ENCODE measurements at places on chromosomes 3 and 15.

DNA sequence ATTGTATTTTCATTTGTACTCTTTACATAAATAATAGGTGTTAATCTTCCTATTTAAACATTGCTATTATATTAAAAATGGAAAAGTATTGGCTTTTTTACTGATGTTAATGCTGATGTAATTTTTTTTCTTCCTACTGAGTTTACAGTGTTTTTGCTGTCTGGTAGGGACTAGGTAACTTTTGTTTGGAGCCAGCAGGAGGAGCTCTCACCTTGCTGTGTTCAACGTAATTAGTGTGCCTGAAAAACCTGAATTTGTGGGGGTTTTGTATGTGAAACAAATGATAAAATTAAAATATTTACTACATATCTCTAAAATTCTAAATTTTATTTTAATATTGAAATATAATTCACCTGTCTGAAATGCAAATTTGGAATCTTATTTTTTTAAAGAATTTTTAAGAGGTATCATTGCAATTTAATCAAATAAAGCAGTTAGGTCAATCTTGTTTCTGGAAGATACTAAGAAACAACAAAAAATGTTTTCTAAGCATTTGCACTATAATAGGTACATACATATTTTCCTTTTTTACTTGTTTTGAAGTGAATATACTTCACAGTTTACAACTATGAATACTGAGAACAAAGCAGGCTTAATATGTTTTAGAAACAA is 48.8 kb downstream of the EPHA6 start:
- peak; percentile 30 for DNase-seq

GRCh38 chr3:30462721-30463470 is 143.5 kb upstream of the TGFBR2 start:
- DNase-seq: no peak

GRCh38 chr15:85059734-85060133 is 78.1 kb downstream of the PDE8A start:
- no peak for DNase-seq

- DNase-seq: no peak
Measured at GRCh38 chr3:191500892-191501291, 39.9 kb downstream of the PYDC2 start.

- no peak for DNase-seq
Measured at GRCh38 chr15:79736435-79737000, 160.3 kb downstream of the MTHFS start.

DNA sequence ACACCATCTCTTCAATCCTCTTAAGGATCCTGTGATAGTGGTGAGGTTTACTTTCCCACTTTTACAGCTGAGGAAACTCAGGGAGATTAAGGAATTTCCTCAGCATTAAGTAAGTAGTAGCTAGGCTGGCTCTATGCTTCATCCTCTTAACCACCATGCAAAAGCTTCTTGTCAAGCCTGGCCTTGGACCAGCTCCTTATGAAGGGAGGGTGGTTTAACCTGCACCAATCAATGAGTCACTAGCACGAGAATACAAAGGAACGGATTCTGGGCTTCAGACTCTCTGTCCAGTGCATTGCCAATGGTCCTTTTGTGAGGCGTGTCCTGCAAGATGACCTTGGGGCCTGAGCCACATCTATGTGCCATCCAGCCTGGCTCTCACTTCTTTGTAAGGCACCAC is 202.0 kb upstream of the CFAP20DC start:
- DNase-seq: no peak

- no peak for DNase-seq
Measured at GRCh38 chr15:38266247-38266986, 13.8 kb downstream of the SPRED1 start.

DNA sequence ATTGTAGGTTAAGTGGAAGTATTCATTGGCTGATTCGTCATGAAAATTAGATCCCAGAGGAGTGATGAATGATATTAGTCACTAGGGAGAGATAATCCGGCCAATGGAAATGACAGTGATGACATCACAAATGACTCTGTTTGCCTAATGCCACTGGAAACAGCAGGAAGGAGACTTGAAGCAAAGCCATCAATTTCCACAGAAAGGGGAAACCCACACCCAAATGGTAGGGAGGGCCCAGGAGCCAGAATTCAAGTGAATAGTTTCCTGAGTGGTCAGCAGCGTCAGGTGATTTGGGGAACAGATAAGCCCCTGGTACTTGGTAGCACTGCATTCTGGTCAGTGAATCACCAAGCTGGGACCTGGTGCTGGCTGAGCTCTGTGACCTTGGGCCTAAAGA is 3.3 kb upstream of the ADAMTS9 start:
- DNase-seq: no peak

GRCh38 chr15:45648521-45649200 is 13.8 kb downstream of the SQOR start:
- DNase-seq: peak; percentile 29

- DNase-seq: no peak
Measured at GRCh38 chr3:124653071-124653796, 77.0 kb upstream of the UMPS start.

GRCh38 chr3:16482770-16483531 is 30.5 kb downstream of the RFTN1 start:
- DNase-seq: peak; percentile 30

GRCh38 chr3:66259566-66260255 is 38.9 kb downstream of the SLC25A26 start:
- no peak for DNase-seq

DNA sequence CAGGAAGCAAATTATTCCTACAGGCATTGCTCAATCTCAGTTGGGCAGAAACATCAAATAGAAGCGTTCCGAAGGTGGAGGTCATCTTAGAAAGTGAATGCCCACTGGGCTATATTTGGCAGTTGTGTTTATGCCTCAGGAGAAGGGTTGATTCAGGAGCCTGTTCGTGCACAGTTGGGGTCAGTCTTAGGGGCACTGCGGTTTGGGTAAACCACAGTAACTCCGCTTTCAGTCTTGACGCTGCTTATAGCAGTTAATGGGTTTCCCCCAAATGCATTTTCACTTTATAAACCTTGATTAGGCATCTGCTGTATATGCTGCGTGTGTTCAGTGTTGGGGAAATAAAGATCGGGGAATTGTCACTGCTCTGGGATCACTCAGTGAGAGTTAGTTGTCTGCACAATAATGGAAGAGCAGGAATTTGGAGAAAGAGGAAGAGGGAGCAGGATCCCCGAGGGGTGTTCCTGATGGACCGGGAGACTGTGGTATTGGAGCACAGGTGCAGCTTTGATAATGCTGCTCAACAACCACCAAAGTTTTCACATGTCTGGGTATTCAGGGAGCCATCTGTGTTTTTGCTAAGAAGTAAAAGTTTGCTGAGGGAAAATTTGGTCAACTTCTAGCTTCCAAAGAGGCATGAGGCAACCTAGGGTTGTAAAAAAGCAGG is 124.3 kb upstream of the EIF1B start:
- DNase-seq: no peak

GRCh38 chr3:110015231-110015963 is 678.1 kb upstream of the DPPA4 start:
- DNase-seq: peak; percentile 36

DNA sequence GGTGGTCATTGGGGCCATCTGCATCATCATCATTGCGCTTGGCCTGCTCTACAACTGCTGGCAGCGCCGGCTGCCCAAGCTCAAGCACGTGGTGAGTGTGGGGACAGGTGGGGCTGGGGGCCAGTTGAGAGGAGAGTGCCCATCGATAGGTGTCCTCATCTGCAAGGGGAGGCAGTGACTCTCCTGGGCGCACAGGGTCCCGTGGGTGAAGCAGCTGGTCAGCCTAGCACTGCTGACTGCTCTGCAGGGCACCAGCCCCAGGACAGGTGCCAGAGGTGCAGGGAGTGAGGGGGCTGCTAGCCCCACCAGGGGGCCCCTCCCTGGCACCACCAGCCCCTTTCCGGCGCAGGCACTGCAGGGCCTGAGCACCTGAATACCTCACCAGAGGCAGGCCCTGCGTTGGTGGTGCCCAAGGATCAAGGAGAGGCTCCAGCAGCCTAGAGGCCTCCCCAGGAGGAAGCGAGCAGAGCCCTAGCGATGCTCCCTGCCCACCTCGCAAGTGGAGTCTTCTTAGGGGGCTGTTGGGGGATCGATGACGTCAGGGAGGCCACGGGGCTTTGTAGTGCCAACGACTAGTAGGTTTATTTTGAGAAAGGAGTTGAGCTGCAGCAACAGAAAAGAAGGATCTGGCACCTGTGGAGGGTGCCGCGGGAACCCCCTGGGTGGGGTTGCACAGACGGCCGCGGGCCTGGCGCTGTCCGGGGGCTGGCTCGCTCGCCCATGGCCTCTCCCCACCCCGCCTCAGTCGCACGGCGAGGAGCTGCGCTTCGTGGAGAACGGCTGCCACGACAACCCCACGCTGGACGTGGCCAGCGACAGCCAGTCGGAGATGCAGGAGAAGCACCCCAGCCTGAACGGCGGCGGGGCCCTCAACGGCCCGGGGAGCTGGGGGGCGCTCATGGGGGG is 976 bp upstream of the ABTB1 start:
- peak; percentile 27 for DNase-seq

DNA sequence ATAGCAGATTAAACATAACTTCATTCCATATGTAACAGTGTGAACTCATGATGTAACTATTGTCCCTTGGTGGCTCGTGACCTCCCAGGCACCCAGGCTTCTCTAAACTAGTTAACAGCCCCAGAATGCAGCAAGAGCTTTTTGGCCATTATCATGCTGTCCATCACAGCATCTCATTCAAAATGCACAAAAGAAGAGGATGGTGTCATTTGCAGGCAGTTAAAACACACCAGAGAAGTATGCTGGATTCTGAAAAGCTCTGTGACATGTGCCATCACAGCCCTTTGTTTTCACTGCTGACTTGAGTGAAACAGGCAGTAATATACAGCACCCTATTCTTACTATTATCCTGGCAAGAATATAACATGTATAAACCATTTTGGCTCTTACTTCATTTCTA is 117.6 kb upstream of the CHMP2B start:
- no peak for DNase-seq

DNA sequence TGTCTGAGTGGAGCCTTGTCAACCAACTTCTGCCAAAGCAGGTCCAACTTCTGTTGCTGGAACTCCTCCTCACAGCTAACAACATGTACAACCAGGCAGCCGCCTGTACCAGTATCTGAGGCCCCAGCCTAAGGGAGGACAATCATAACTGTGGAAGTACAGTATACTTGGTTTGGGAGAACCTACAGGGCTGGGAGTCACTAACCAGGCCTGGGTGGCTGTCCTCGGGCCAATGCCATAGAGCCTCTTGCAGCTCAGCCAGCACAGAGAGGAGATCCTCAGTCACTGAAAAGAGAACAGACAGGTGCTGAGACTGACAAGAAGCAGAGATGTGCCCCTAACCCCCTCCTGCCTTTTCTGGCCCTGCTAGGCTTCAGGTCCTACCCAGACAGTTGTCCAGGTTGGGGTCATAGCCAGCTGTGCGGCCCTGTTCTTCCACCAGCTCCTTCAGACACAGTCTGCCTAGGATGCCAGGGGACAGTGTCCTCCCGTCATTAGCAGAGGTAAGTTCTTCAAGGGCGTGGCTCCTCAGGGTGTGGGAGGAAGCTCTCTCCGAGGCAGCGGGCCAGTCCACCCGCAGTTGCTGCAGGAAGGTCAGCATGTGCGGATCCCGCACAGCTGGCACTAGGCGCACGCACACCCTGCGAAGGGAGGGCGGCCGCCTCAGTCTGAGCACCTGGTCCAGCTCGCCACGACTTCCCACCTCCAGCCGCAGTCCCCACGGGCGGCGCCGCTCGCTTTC is 980 bp downstream of the DALRD3 start:
- no peak for DNase-seq

DNA sequence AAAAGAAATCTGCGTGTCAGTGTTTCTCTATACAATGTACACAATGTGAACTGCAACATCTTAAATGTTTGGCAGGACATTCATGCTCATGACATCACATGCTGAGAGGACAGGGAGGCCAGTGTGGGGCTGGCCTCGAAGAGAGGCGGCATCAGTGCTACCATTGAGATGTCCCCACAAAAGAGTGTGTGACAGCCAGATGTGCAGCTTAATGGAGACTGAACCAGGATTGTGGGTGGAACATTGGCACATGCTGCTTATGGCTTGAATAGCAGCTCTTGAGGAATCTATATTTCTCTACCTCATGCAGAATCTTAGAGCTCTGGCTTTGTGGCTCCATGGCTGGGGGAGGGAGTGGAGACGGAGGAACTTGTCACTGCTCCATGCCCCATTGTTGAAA is 18.5 kb downstream of the CLDN11 start:
- no peak for DNase-seq

All from activated CD4-positive, alpha-beta T cell treated with anti-CD3 and anti-CD28 coated beads, Interleukin-2, Interleukin-6, amounts not matched to agents 100 ng/mL and 50 ng/mL, durations not matched to agents 16 hours and 8 hours (primary cell).